ENCODE measurements at places on chromosomes 7 and 10.

DNA sequence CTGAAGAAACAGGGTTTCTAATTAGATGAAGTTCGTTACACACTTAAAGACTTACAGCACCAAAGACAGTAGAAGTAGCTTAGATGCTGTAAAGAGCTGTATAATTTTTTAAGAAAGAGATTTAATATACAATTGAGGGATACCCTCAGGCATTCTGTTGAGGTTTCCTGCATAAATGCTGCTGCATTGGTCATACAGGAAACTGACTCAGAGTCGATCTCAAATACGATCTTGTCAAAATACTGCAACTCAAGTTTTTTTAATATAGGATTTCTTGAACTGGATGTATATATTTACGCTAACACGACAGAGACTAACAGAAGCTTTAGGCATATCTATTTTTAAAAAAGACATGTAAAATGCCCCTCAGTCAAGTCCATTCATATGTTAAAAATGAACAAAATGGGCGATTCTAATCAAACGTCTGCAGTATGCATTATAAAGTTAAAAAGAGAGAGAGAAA lies 2.4 kb upstream of the ARID5B start:
- DNase-seq = peak; percentile 66

- DNase-seq = no peak
Observed at GRCh38 chr7:18206331-18206730, 178.7 kb upstream of the PRPS1L1 start.

DNA sequence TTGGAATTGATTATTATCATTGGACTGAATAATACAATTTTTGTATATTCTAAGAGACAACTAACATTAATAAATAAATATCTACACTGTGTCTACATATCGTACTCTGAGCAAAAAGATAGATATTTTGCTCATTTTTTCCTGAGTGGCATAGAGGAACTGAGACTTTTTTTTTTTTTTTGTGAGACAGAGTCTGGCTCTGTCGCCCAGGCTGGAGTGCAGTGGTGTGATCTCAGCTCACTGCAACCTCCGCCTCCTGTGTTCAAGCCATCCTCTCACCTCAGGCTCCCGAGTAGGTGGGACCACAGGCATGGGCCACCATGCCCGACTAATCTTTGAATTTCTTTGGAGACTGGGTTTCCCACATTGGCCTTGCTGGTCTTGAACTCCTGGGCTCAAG lies 14.0 kb downstream of the KMT2E start:
- DNase-seq = no peak

GRCh38 chr7:143285470-143285778 lies 666 bp downstream of the TMEM139 start:
- DNase-seq = no peak

DNA sequence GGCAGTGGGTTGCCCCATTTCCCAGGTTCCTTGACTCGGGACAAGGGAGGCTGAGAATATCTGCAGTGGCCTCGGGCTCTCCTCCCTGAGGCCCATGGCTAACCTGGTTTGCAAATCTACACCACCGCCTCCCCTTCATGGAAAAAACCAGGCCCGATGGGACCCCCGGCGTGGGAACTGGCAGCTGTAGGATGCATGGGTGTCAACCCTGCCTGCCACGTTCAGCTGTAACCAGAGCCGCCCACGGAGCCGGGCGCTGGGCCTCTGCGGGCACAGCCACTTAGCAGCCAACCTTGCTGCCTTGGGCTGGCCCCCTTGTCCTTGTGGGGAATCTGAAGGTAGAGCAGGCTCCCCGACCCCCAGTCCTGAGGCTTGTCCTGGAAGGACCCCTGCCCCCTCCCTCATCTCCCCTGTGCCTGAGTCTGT lies 1.6 kb downstream of the PWWP2B start:
- no peak for DNase-seq

DNA sequence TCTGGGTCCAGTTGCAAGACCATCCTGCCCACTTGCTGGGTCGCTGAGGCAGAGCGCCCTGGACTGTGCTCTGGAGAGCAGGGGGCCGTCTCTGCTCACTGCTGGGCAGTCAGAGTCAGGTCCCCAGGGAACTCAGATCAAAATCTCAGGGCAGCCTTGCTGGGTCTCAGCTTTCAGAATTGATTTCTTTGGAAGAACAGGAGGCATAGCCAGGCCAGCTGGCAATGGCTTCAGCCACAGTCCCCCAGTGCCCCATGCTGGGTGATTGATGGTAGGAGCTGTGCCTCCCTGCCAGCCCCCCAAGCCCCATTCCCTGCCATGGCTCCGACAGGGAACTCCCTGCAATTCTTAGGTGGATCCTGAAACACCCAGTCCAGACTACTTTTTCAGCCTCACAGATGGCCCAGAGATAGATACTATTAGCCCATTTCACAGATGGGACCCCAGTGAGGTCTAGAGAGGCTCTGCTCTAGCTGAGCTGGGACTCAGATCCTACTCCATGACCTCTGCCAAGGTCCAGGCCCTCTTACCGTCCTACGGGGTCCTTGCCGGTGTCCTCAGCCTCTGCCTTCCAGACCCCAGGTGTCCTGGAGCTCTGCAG lies 467 bp downstream of the MMRN2 start:
- DNase-seq = no peak

DNA sequence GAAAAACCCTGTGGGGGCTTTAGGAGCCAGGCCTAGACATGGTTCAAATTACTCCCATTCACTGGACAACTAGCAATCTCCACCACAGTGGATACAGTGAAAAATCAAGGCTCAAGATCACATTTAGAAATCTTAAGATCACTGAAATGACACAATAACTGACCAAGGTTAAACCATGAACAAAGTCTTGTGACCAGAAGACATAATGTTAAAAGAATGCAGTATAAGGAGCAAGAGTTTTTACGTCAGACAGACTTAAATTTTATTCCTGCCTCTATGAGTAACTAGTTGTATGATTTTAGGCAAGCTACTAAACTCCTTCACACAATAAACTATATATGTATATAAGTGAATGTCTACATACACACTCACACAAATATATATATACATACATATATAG lies 68.5 kb downstream of the MICU1 start:
- DNase-seq = peak; percentile 75

- DNase-seq = no peak
Observed at GRCh38 chr10:68239069-68239468, 7.2 kb upstream of the ATOH7 start.

DNA sequence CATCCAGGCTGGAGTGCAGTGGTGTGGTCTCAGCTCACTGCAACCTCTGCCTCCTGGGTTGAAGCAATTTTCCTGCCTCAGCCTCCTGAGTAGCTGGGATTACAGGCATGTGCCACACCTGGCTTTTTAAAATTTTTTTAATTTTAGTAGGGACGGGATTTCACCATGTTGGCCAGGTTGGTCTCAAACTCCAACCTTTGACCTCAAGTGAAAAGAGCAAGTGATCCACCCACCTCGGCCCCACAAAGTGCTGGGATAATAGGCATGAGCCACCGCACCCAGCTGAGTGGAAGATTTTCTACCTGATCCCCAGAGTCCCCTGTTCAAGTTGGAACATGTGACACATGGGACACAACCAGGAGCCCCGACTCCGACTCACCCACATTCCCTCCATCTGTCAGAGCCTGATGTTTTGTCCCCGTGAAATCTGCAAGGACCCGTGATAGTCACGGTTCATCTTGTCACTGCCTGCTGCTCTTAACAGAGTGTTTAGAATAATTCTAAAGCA lies 104.5 kb downstream of the SMURF1 start:
- no peak for DNase-seq

DNA sequence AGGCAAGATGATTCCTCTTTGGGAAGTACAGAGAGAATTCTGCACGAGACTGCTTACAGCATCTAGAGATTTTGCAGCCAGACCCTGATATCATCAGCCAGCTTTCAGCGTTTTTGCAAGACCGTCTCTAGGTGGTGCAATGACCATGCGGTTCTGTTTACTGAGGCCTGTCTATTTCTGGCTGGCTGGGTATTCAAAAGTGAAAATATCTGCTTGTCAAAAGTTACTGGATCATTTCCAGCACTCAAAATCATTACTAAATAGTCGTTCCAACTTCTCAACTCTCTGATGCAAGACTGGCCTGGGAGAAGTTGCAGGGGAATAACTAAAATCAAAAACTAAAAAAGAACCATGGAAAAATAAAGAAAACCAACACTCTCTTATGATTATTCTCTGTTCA lies 240.1 kb downstream of the ELMO1 start:
- peak; percentile 83 for DNase-seq

DNA sequence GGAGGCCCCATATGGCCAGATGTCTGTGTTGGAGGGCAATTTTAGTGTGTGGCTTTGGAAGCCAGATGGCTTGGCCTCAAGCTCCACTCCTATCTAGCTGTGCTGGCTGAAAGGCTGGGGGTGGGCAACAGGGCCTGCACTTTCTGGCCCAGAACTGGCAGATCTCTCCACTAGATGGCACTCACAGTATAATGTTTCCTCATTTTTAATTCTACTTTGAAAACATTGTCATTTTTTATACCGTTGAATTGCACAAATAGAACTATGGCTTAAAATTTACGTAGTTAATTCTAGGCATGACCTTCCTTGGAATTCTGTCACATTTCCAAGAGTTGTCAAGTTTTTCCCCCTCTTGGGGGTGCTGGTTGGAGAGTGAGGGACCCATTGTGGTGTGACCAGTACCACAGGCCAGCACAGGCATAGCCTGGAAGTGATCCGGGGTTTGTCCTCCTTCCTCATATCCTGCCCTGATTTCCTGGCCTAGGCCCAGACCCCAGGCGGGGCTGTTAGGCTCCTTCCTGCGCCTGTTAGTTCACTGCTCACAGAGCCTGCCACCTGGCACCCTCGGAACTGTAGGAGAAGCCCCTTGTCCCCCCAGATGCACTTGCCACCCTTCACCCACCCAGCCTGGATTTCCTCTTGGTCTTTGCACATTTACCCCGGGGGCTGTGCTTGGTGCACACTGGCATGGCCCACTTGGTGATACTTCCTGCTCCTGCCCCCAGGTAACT lies 52.8 kb downstream of the ARHGAP22 start:
- DNase-seq = peak; percentile 65

- no peak for DNase-seq
Observed at GRCh38 chr10:125291836-125292235, 131.5 kb upstream of the CTBP2 start.

- peak; percentile 59 for DNase-seq
Observed at GRCh38 chr7:152459724-152460251, 24.0 kb upstream of the KMT2C start.

- no peak for DNase-seq
Observed at GRCh38 chr7:1352656-1353271, 106.5 kb downstream of the MICALL2 start.

DNA sequence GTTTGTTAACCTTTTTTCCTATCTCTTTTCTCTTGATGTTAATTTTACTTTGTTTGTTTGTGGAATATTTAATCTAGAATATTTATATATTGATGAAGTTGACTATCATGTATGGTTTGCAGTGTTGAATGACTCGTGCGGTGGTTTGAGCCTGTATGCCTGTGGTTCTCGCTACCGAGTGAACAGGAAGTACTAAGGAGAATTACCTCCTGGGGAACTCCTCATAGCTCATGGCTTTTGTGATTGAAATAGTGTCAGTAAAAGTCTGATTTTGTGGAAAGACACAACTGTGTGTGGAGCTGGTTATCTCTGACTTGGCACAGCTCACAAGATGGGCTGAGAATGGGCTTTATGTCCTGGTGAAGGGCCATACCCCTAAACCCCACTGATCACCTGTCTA lies 498.6 kb downstream of the GLRX3 start:
- no peak for DNase-seq

DNA sequence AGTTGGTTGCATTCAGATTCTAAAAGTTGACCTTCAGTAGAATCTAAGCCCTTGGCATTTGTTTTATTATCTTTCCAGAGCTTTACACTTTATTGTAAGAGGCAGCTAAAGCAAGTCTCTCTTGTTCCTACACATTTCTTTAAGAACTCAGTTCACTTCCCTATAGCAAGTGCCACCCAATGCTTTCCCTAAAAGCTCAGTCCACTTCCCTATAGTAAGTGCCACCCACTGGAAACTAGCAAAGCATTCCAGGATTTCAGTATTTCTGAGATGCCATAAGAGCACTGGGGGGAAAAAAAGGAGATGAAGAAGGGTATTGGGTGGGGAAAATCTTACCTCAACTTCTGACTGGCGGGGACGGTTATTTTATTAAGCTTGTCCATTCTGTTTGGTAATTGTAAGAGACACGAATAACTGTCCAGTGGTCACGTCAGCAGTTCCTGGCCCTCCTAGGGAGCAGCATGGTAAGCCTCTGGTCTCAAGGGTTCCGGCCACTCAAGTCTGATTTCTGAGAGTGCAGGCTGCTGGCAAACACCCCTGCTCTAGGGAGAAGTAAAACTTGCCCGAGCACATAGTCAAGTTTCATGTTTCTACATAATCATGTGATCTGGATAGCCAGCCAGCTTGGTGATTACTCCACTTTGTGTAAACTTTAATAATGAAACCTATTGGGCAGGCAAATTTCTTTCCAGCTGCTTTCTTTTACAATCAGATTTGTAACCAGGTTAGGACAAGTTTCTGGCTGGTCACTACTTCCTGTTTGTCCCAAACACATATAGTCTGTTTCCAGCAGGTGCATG lies at the start of gene BLNK:
Gene BLNK, minus strand, starts transcription at position 554 of the 800 bp plus-strand sequence. Its CDS starts 171 bp downstream, at position 383.
- DNase-seq = peak; percentile 27

DNA sequence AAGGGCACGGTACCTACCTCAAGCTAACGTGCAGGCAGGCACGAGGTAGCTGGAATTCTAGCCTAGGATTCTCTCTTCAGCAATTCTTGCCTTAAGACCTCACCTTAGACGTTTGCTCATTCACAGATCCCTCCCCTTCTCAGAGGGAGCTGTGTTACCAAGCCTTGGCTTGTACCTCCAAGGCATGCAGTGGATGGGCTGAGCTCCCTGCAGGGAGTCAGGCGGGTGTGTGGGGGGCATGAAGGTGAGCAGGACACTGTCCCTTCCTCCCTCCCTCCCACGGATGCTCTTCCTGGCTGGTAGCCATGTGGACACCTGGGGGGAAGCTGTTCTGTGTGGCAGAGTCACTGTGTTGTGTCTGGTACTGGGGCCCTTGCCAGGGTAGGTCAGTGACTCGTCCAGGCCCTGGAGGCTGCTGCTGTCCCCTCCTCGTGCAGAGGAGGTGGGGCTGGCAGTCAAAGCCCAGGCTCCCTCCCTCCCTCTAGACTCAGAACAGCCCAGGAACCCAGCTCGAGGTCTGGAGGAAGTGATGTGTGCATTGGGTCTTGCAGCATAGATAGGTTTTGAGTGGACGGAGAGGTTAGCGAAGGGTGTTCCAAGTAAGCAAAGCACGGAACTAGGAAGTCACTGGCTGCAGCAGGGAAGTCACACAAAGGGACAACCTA lies 222.2 kb upstream of the SH2B2 start:
- no peak for DNase-seq

DNA sequence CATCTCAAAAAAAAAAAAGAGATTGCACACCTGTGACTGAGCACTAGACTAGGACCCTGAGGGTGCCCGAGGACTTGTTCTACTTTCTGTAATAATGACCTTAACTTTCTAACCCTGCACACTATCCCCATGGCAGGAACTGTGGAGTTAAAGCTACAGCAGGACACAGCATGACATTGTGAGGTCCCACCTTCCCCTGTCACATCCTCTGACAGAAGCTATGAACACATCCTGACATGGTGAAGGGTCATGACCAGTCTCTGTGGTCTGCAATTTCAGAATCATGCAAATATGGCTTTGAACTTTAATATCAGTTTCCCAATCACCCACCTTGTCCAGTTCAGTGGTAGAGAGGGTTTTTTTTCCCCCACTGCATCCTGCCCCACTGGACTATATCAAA lies 18.5 kb upstream of the SAR1A start:
- DNase-seq = no peak

GRCh38 chr10:117137031-117137910 lies 799 bp downstream of the VAX1 start:
- DNase-seq = no peak
